GM23248 (cell line): ENCODE measurements at places on chromosomes 6 and 20. TPM values are rescaled to one million over a fixed set of nuclear protein-coding genes. Genes with fewer than 3 reads are reported as not detected.

DNA sequence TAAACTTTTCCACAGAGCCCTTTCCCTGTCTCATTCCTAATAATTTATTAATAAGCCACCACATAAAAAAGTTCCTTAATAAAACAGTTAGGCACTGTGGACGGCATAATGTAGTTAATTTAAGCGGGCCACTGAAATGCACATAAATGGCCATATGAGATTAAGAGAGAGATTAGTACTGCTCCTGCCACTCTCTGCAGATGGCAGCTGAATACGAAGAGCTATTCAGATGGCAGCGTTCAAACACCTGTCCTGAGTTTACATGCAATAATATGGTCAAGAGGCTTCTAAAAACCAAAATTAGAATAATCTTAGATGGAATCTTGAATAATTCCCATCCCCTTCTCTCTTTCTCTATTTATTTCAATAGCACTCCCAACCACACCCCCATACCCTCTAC, 461.8 kb downstream of the PKHD1 start:
- no peak for DNase-seq

- no peak for DNase-seq
Observed at GRCh38 chr20:49486064-49486463, 3.6 kb upstream of the KCNB1 start.

CYP39A1 gene
- total RNA-seq: 0.38 TPM in 1 of 2 replicates, not detected in the other

GRCh38 chr20:6689339-6689973, 78.0 kb upstream of the BMP2 start:
- DNase-seq: no peak

GRCh38 chr6:13813621-13814175, 659 bp downstream of the MCUR1 start:
- DNase-seq: peak; percentile 75

- DNase-seq: no peak
Observed at GRCh38 chr6:155080881-155081845, 86.0 kb downstream of the TIAM2 start.

ADTRP gene
- 0.63 and 1.3 TPM in 2 replicates for total RNA-seq

LINC00237 gene
- not detected in 2 replicates for total RNA-seq

TREM1 gene
- total RNA-seq: not detected in 2 replicates

HLA-DQA1 gene
- not detected in 2 replicates for total RNA-seq

GRCh38 chr20:46362921-46363867, 43.2 kb downstream of the ELMO2 start:
- peak; percentile 37 for DNase-seq

DNA sequence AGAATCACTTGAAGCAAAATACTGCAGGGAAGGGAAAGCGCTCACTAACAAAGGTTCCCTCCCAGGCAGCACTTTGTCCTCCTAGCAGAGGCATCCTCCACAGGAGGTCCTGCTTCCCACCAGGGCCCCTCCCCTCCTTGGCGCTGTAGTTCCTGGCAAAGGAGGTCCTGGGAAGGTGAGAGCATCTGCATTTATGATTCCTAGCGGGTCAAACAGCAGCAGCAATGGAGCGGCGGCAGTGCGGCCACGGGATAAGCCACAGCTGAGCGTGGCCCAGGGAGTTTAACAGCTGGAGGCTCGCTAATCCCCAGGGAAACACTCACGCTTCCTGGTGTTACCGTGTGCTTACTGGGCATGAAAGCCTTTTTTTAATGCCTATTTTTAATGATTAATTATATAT, 185.8 kb downstream of the TTLL2 start:
- no peak for DNase-seq

BMP7 gene
- total RNA-seq: not detected in 2 replicates

- DNase-seq: no peak
Observed at GRCh38 chr20:10963717-10964266, 290.0 kb upstream of the JAG1 start.

KLHDC3 gene
- total RNA-seq: 124 and 129 TPM in 2 replicates

CRISP2 gene
- total RNA-seq: not detected in 2 replicates

DNA sequence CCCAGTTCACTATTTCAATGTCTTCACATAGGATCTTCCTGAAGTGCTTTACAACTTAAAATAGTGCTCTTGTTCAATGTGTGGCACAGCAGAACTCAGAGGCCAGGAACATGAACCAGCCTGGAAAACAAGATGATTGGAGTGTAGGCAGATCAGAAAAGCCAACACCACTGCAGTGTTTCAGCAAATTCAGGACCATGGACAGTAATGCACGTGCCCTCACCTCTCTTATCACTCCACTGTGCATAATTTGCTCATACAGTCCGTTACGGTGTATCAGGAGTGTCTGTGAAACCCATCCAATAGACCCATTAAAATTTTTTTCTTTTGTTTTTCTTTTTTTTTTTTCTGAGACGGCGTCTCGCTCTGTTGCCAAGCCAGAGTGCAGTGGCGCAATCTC, 27.6 kb upstream of the HACE1 start:
- DNase-seq: peak; percentile 39

SLC22A7 gene
- not detected in 2 replicates for total RNA-seq

DNA sequence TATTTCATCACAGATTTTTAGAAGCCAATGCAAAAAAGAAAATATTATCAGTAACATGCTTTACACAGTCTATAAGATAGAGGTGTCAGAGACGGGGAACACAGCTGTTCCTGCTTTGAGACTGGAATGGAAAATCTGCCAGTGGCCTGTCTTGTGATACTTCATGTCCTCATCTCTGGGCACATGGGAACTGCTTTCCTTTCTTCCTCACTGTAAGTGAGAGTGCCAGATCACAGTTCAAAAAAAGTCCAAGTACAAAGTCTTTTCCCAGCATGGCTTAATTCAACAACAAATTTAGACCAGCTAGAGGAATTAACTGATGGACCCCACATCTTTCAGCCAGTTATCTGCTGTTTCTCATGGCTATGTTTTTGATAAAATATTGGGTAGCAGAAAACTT, 490.4 kb downstream of the CDKAL1 start:
- DNase-seq: no peak

MARCKS gene
- total RNA-seq: 154 and 210 TPM in 2 replicates

HSPA12B gene
- not detected in 2 replicates for total RNA-seq

- no peak for DNase-seq
Observed at GRCh38 chr6:143125455-143125854, 64.8 kb downstream of the AIG1 start.

DNA sequence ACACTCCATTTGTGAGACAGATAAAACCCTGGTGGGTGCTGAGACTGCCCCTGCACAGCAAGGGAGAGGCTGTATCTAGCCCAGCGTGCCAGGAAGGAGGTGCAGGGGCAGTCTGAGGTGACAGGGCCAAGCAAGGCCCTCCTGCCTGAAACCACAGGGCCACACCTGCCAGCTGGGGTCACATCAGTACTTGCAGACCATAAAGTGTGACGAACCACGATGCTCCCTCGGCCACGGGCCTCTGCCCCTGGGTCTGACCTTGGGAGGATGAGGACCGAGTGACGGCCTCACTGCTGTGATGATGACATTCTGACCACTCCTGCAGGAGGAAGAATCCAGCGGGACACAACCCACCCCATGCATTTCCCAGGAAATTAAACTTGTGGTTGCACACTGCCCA, 75.1 kb downstream of the NINL start:
- DNase-seq: no peak
